ENCODE measurements at places on chromosomes 1 and 21.

- DNase-seq: no peak
Observed at GRCh38 chr1:99850459-99851291, 514 bp downstream of the AGL start.

GRCh38 chr1:87044424-87044823 is 130.0 kb downstream of the HS2ST1 start:
- no peak for DNase-seq

DNA sequence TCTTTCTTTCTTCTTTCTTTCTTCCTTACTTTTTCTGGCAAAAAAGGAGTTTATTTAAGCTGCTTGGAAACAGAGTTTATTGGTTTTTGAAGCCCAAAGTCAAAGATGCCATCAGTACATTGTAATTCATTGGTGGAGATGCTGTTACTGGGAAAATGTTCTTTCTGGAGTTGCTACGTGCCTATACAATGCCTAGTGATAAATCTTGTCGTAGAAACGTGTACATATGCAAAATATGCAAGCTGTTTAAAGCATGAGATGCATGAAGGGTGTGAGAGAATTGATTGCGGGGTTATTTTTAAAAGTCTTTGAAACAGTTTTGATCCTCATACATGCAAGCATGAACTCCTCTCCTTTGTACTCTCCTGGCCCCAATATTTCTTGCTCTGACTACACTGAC is 1060.6 kb upstream of the NCAM2 start:
- DNase-seq: no peak

GRCh38 chr1:47788761-47789160 is 208.4 kb downstream of the TRABD2B start:
- no peak for DNase-seq

DNA sequence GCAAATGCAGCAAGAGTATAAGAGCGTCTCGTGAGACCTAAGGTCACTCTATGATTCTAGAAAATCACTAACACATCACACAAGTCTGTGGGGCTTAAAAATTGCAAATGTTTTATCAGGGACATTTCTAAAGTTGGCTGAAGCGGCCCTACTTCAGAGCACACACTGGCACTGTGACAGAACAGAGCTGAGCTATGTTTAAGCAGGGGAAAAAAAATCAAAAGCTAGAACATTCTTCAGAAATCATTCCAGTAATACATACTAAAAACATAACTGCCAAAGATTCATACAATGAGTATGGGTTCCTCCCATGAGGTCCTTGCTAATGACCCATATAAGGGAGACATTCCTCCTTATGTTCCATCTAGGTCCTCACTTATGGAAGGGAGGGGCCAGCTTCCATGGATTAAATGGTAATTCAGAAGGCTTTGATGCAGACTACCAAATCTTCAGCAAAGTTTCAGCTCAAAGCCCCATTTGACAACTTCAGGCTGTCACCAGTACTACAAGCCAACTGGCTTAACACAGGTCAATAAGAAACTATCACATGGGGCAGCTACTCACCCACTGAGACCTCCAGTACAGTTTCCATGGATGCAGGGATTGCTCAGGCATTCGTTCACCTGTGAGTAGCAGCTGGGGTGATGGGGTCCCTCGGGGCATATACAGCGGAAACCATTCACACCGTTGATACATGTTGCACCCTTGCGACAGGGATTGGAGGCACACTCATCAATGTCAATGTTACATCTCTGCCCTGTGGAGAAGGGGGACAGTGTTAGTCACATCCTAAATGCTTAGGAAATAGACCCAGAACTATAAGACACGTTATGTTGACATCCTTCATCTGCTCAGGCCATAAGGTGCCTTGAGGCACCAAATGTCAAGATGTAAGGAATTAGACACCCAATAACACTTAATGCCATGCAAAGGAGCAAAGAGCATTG is 58.4 kb upstream of the ADAM30 start:
- DNase-seq: no peak

DNA sequence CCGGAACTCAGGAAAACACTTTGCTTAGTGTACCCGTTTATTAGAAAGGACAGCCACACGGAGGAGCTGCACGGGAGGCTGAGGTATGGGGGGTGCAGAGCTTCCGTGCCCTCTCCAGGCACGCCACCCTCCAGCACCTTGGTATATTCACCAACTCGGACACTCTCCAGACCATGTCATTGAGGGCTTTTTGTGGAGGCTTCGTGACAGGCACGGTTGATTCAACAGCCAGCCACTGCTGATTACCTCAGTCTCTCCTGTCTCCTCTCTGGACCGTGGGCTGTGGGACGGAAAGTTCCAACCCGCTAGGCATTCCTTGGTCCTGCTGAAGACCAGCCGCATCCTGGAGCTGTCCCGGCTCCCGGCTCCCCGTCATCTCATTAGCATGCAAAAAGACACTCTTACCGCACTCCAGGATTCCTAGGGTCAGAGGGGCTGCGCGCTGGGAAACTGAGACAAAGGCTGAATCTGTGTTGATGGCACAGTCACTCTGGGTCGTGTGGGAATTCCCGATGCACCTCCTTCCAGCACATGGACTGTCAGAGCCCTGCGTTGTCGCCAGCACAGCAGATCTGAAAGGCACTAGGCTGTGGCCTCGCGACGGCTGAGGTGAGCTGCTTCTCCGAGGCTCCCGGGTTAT is 65.6 kb downstream of the PRKCZ start:
- DNase-seq: no peak

GRCh38 chr1:63904826-63905225 is 131.0 kb downstream of the ROR1 start:
- DNase-seq: no peak

GRCh38 chr1:209746451-209747165 is 9.2 kb upstream of the TRAF3IP3 start:
- DNase-seq: no peak

- no peak for DNase-seq
Observed at GRCh38 chr1:101251504-101251903, 14.7 kb downstream of the S1PR1 start.

GRCh38 chr1:7680207-7680954 is 90.7 kb upstream of the VAMP3 start:
- no peak for DNase-seq

- no peak for DNase-seq
Observed at GRCh38 chr1:157241185-157241538, 103.0 kb upstream of the ETV3 start.

DNA sequence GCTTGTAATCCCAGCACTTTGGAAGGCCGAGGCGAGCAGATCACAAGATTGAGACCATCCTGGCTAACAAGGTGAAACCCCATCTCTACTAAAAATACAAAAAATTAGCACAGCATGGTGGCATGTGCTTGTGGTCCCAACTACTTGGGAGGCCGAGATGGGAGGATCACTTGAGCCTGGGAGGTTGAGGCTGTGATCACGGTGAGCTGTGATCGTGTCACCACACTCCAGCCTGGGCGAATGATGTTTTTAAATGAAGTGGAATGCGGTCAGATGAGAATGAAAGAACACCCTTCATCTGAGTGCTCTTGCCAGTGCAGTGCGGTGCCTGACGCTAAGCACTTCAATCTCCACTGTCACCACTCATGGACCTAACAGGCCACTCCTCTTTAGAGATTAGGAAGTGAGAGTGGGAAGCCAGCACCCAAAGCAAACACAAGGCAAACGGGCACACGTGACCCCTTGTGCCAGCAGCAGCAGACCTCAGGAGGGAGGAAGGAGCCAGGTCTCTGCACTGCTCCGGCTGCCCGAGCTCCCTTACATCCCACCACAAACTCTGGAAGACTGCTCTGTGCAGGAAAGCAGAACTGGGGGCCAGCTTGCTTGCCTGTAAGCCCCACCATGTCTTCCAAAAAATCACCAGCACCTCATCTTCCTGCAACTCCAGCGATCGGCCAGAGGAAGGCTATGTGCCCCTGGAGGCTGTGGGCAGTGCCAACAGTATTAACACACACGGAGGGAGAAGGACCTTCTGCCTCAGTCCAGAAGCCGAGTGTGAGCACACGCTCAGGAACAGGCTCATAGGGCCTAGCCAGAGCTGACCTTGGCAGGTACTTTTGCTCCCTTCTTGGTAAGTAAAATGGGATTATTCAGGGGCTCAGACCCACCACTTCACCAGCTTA is 9.7 kb downstream of the CTNNBIP1 start:
- no peak for DNase-seq

GRCh38 chr1:67735806-67736627 is 51.0 kb downstream of the GADD45A start:
- no peak for DNase-seq

- DNase-seq: no peak
Observed at GRCh38 chr1:98651116-98651632, 10.3 kb upstream of the SNX7 start.

DNA sequence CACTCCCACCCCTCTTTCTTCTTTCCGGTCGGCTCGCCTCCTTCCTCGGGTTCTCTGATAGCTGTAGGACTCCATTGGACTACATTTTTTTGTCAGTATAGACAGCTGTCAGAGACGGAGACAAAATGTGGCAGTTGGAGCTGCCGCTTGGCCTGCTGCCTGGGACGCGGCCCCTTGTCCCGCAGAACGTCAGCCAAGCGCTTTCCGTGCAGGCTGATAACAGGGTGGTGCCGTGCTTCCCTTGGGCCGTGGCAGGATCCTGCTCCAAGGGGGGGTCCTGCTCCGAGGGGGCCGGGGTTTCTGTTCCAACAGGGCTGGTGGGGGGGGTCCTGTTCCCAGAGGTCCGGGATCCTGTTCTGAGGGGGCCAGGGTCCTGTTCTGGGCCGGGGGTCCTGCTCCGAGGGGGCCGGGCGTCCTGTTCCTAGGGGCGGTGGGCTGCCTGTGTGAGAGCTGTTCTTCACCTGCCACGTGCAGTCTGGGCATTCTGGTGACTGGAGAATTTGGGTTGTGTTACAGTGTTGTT is 4.9 kb downstream of the SKI start:
- no peak for DNase-seq

DNA sequence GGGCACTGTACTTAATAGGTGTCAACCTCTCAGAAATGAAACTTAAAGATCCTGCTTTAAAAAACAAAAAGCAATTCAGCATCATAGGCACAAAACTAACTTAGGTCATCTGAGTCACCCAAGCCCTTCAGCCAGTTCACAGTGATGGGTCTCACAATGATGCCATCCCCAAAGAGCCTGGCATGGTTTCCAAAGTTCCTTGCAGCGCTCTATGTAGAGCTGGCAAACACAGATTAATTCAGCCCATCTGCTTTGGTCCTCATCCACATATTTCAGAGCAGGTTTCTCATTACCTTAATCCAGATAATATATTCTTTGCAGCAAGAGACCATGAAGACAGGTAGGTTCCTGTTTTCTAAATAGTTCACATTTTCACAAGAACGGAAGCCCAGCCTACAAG is 14.6 kb upstream of the PLA2G2C start:
- no peak for DNase-seq

DNA sequence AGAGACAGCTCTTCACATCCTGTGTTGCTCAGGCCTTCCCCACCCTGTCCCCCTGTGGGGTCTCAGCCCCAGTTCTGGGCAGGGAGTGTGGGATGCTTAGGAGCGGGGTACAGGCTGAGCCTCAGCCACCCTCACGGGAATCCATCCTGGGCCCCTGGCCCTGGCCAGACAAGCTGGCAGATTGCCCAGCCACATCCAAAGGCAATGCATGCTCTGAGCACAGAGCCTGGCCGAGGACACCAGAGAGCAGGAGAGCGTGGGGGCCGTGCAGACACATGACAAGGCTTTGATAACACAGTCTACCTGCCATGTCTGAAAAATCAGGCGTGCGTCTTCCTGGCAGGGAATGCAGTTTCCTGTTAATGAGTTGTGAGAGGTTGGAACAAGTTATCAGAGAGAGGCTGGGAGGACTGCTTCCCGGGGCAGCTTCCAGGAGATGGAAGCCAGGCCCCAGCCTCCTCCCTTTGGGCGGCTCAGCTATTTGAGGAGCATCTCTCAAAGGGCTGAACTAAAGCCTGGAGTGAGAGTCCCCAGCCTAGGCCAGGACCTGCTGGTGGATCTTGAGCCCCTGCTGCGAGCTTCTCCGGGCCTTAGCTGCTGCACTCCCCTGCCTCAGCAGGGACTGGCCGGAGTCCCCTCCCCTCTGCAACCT is 72.2 kb upstream of the SELENON start:
- no peak for DNase-seq

DNA sequence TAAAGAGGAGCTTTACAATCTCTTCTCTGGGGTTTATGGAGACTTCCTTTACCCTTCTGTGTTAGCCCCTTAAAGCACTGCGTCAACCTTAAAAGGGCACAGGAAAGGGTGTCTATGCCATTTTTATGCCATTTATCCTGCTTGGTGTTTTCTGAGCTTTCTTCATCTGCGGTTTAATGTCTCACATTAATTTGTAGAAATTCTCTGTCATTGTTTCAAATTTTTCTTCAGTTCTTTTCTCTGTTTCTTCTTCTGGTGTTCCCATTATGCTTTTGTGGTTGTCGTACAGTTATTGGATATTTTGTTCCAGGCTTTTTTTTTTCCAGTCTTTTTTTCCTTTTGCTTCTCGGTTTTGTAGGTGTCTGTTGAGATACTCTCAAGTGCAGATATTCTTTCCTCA is 107.9 kb downstream of the OSBPL9 start:
- DNase-seq: no peak

DNA sequence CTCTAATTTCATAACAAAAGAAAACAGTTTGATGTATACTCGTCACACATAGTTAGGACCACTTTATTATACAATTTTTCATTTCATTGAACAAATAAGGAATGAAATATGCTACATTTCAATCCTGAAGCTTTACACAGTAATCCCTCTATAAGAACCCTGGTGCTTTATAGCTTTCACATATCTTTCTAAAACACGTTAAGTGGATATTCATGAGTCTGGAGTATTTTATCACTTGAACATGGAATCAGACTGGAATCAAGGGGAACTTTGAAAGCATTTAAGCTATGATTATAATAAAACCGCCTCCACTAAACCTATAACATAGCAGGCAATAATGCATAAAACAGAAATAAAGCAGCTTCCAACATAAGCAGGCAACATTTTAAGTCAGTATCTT is 476.6 kb downstream of the COL11A1 start:
- no peak for DNase-seq

DNA sequence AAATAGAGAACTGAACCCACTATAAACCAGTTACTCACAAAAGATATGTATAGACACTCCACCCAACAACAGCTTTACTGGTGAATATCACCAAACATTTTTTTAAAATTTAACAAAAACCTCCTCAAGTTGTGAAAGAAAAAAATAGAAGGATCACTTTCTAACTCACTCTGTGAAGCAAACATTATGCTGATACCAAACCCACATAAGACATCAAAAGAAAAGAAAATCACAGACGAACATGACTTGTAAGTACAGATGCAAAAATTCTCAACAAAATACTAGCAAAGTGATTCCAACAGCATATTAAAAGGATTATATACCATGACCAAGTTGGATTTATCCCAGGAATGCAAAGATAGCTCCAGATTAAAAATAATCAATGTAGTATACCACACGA is 5.3 kb upstream of the KRTAP10-12 start:
- no peak for DNase-seq

GRCh38 chr1:74785944-74786343 is 53.0 kb downstream of the TYW3 start:
- DNase-seq: no peak

DNA sequence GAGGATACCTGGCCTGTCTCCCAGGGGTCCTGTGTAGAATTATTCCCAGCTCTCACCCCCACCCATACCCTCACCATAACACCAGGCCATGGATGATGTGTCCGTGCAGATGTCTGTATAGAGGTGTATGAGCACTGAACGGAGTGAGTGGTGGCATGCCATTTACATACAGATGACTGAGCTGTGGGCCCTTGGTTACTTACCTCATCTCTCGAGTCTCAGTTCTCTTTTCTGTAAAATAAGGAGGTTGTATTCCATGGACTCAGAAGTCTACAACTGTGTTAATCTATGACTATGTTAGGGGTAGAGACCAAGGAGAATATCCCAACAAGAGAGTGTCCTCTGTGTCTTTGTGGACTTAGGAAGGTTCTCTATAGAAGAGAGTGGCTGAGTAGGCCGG is 65.6 kb upstream of the CD1D start:
- DNase-seq: no peak

Data from stimulated activated CD8-positive, alpha-beta memory T cell treated with anti-CD3 and anti-CD28 coated beads, Interleukin-15, amount 100 ng/mL, for 4 hours (primary cell).